ENCODE measurements at places on chromosomes 2 and 18. TPM values are rescaled to one million over a fixed set of nuclear protein-coding genes. Genes with fewer than 3 reads are reported as not detected.

DNA sequence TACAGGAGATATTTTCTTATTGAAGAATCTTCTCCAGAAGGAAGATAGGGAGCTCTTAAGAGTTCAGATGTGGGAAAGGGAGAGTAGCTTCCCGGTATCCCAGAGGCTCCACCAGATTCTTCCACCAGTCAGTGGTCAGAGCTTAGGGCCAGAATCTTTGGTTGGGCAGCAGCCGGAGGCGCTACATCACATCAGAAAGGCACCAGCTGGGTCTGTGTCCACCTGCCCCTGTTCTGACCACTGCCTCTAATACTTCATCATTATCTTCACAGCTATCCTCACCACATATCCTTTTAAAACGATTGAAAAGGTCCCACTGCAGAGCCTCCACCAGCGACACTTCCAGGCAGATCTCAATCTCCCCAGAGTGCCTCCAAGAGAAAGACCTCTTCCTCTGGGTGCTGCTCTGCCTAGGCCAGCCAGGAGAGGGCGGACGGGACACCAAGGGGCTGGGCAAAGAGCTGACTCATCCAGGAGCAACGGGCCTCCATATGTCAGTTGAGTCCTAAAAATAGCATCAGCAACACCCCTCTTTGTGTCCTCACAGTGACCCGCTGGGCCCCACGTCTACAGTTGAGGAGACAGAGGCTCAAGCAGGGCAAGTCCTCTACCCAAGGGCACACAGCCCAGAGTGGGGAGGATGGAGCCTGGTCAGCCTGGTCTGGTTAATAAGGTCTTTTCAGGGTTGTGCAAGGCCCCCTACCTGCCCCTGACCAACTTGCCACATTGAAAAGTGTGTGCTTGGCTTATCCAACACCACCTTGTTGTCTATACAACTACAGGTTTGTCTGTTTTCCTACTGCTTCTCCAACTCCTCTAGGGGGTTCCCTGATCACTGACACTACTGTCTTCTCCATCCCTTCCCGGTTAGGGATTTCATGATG, 81.2 kb downstream of the ADD2 start:
- H3K4me3 ChIP-seq = no peak overlapping the region
- H3K27ac ChIP-seq = no peak overlapping the region
- H3K4me1 ChIP-seq = no peaks in the 10 kb centered on the region
- DNase-seq = no peak
- no peaks in the 10 kb centered on the region for H3K36me3 ChIP-seq
- H3K27me3 ChIP-seq = no peaks in the 10 kb centered on the region

GRCh38 chr2:10161961-10162441, 39.5 kb downstream of the RRM2 start:
- H3K4me1 ChIP-seq = no peaks in the 10 kb centered on the region
- no peaks in the 10 kb centered on the region for H3K36me3 ChIP-seq
- H3K27me3 ChIP-seq = no peaks in the 10 kb centered on the region
- H3K27ac ChIP-seq = no peak overlapping the region

The IL36G gene
- total RNA-seq = not detected

DNA sequence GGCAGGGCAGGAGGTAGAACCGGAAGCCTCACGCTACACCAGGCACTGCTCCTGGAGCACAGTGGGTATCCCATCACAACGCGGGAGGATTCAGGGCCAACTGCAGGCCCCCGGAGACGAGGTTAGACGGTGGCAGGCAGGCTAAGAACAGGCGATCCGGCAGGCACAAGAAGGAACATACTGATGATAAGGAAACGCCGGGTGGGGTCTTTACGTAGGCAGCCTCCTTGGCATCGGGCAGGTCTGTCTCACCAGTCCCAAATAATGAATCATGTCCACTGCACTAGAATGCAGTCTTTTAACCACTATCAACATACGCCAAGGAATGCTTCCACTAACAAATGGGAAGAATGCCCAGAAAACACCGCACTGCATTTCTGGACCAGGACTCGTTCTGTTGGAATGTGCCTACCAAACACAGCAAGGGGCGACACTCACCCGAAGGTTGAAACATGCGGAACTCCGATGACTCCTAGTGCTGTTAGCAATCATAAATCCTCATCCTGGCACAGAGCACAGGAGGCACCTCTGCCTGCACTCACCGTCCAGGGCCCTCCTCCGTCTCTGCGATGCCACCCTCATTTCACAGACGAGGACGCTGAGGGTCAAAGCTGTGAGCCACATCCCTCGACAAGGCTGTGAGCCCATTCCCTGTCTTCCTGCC, 35.2 kb downstream of the ZNF516 start:
- H3K27me3 ChIP-seq = no peaks in the 10 kb centered on the region
- H3K27ac ChIP-seq = peak overlapping the region; percentile 49
- peak; percentile 80 for DNase-seq
- no peaks in the 10 kb centered on the region for H3K4me1 ChIP-seq

- DNase-seq = no peak
- H3K4me1 ChIP-seq = no peaks in the 10 kb centered on the region
- H3K4me3 ChIP-seq = no peak overlapping the region
- no peak overlapping the region for H3K27ac ChIP-seq
- peaks cover 9% of the 10 kb centered on the region for H3K36me3 ChIP-seq
- no peaks in the 10 kb centered on the region for H3K27me3 ChIP-seq
Measured at GRCh38 chr2:197497326-197497725, 2.3 kb downstream of the HSPD1 start.

DNA sequence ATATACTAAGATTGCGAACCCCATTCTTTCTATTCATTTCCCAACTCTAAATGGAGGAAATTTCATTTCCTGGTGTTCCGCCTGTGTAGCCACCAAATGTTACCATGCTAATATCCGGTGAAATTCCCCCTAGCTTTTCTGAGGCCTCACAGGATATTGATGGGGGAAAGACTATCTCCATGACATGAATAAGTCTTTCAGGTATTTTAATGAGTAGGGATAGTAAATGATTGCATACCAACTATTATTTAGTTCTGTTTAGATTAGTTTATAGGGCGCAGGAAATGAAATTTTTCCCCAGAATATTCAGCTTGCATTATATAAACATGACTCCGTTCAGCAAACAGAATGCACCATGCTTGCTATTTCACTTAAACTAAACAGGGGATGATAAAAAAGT, 55.4 kb downstream of the COL5A2 start:
- H3K27ac ChIP-seq = no peak overlapping the region
- no peak for DNase-seq
- no peaks in the 10 kb centered on the region for H3K27me3 ChIP-seq
- H3K36me3 ChIP-seq = no peaks in the 10 kb centered on the region

GRCh38 chr18:53489266-53489665, 735.2 kb downstream of the MBD2 start:
- no peak for DNase-seq
- H3K27ac ChIP-seq = no peak overlapping the region
- no peaks in the 10 kb centered on the region for H3K27me3 ChIP-seq
- no peaks in the 10 kb centered on the region for H3K36me3 ChIP-seq
- no peak overlapping the region for H3K4me3 ChIP-seq

The CAPN13 gene
- total RNA-seq = not detected

DNA sequence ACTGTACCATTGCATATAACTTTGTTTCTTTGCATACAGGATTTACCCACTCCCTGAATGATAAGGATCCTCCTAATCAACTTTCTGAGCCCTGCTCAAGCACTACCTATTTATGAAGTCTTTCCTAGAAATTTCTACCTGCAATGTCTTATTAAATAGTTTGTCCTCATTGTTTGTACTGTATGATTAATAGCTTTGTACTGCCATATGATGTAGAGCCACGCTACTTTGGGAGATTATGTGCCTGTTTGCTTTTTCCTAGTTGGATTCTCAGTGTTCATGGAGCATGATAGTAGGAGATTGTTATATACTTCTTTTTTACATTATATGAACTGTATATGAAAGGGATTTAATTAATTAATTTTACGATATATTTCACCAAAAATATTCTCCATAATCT, 327.1 kb upstream of the GALNT5 start:
- no peaks in the 10 kb centered on the region for H3K36me3 ChIP-seq
- H3K27me3 ChIP-seq = no peaks in the 10 kb centered on the region
- H3K27ac ChIP-seq = no peak overlapping the region
- no peaks in the 10 kb centered on the region for H3K4me1 ChIP-seq
- H3K4me3 ChIP-seq = no peak overlapping the region

DNA sequence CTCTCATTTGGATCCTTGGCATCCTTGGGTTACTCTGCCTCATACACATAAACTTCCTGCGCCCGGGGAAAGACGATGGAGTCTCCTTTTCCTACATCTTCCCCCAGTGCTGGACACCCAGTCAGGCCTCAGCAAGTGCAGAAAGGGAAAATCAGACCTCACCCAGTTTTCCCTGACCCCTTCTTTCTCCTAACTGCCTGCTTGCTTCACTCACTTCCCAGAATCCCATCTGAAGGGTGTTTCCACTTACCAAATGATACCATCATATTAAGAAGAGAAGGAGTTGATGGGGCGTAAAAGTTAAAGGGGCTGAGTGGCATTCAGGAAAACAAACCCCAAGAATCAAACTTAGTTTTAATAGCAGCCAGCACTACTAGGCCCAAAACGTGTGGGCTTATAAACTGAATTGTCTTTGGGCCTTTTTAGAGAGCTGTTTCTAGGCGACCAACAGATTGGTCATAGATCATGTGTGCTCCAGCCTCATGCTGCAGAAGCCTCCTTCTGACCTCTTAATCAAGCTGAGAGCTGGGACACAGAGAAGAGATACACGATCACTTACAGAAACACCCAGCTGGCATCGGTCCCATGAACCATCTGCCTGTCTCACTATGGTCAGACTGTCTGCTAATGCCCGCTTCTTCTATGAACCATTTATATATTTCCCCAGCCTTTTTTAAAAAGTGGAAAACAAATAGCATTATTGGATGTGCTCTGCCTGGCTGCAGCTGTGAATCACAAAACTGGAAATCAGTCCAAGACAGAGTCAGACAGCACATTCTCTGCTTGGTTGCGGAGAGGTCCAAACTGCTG, 165.7 kb upstream of the SLC14A2 start:
- DNase-seq = peak; percentile 61
- H3K27ac ChIP-seq = no peak overlapping the region
- peaks cover 3% of the 10 kb centered on the region for H3K4me1 ChIP-seq
- H3K36me3 ChIP-seq = no peaks in the 10 kb centered on the region
- no peak overlapping the region for H3K4me3 ChIP-seq

- DNase-seq = peak; percentile 42
- no peak overlapping the region for H3K4me3 ChIP-seq
- no peaks in the 10 kb centered on the region for H3K27me3 ChIP-seq
Measured at GRCh38 chr2:240966906-240967680, 31.3 kb upstream of the SNED1 start.

DNA sequence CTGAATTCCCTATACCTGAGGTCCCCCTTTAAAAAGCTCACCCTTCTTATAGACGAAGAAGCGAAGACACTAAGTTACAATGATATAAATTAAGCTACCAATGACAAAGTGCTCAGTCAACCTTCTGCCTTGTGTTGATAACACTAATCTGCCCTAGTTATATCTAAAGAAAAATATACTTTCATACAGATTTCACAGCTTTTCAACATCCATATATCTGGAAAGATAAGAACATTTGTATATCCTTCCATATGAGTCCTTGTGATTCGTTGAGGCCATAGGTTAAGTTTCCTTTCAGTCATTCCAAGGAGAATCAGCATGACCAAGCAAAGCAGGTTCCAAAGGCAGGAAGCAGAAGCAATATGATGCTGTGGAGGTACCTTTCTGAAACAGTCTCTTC, 46.8 kb downstream of the XRCC5 start:
- H3K27me3 ChIP-seq = no peaks in the 10 kb centered on the region
- no peaks in the 10 kb centered on the region for H3K4me1 ChIP-seq
- H3K27ac ChIP-seq = no peak overlapping the region
- H3K36me3 ChIP-seq = peaks cover 9% of the 10 kb centered on the region

The DSG3 gene
- total RNA-seq = not detected

The TDRD15 gene
- total RNA-seq = 0.06 TPM

DNA sequence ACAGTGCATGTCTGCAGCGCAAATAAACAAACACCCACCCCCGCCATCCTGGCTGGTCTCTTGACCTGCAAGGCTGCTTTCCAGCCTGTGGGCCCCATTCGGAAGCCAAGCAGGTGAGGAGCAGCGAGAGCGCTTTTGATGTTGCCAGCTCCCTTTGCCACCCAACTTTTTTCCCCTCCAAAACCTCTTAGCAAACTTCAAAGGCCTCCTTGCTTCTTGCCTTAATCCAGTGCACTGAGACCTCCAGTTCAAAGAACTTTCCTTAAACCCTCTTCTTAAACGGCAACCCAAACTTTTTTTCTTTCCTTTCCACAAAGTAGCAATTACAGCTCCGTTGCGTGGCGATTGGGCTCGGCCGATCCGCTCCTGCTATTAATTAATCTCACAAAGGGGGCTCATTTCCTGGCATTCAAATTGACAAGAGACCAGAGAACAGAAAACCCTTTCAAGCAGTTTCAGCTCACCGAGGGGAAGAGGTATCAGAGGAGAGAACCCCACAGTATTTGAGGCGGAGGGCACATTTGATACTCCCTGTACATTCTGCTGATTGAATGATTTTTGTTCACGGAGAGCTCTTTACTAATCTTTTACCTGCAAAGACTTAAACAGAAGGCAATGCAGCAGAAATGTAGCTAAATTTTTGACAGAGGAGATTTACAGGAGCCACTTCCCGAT, 531.4 kb downstream of the TMEM182 start:
- H3K27me3 ChIP-seq = no peaks in the 10 kb centered on the region
- no peak overlapping the region for H3K4me3 ChIP-seq
- DNase-seq = no peak
- no peaks in the 10 kb centered on the region for H3K4me1 ChIP-seq
- H3K36me3 ChIP-seq = no peaks in the 10 kb centered on the region
- H3K27ac ChIP-seq = no peak overlapping the region

GRCh38 chr18:76364282-76365259, 130.5 kb downstream of the ZNF516 start:
- no peak for DNase-seq
- no peak overlapping the region for H3K4me3 ChIP-seq
- no peaks in the 10 kb centered on the region for H3K4me1 ChIP-seq
- no peaks in the 10 kb centered on the region for H3K27me3 ChIP-seq
- no peaks in the 10 kb centered on the region for H3K36me3 ChIP-seq

DNA sequence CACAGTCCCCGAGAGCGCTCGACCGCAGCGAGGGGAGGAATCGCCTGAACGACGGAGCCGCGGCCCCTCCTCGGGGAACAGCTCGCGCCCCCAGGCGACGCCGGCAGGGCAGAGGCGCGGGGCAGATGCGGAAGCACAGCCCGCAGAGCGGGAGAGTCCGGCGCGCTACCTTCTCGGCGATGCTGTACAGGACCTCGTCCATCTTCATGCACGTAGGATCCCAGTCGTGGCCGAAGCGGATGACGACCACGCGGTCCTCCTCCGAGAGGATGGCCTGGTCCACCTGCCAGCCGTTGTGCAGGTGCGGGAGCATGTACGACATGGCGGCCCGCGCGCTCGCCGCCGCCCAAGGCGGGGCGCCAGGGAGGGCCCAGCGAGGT, 302 bp downstream of the TXNL4A start:
- peak; percentile 85 for DNase-seq
- H3K36me3 ChIP-seq = no peaks in the 10 kb centered on the region
- peak overlapping the region; percentile 69 for H3K4me3 ChIP-seq
- peak overlapping the region; percentile 46 for H3K27ac ChIP-seq
- H3K4me1 ChIP-seq = no peaks in the 10 kb centered on the region

All from aorta (tissue), 5 donors.